ENCODE measurements at places on chromosomes 6 and 20.

DNA sequence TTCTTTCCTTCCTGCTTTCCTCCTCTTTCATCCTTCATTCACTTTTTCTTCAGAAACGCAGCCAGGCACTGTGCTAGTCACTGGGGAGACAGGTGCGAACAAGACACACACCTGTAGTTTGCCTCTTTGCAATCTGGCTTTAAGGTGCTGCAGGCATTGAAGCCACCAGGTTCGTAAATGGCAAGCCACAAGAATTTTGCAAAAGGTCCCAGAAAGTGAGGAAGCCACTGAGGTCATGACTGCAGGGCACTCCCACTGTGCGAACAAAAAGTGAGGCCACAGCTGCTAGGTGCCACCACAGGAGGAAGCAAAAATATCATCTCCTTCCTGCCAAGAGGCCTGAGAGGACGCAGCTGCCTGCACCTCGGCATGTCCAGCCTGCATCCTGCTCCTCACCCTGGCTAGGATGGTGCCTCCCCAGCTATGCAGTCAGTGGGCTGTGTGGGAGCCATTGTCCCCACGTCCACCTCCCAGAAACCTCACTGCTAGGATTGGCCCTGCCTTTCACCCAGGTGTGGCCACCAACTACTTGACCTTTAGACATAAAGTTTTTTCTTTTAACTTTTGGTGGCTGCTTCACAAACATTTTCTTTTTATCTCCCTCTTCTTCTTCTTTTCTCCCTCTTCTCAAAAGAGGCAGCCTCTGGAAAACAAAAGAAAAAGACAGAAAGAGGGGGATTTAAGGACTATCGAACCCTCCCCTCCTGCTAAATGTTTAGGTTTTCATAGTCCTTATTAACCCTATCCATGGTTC, 230.8 kb downstream of the BCAS1 start:
- DNase-seq = peak; percentile 32

- no peak for DNase-seq
Measured at GRCh38 chr20:40463171-40463570, 225.9 kb downstream of the MAFB start.

DNA sequence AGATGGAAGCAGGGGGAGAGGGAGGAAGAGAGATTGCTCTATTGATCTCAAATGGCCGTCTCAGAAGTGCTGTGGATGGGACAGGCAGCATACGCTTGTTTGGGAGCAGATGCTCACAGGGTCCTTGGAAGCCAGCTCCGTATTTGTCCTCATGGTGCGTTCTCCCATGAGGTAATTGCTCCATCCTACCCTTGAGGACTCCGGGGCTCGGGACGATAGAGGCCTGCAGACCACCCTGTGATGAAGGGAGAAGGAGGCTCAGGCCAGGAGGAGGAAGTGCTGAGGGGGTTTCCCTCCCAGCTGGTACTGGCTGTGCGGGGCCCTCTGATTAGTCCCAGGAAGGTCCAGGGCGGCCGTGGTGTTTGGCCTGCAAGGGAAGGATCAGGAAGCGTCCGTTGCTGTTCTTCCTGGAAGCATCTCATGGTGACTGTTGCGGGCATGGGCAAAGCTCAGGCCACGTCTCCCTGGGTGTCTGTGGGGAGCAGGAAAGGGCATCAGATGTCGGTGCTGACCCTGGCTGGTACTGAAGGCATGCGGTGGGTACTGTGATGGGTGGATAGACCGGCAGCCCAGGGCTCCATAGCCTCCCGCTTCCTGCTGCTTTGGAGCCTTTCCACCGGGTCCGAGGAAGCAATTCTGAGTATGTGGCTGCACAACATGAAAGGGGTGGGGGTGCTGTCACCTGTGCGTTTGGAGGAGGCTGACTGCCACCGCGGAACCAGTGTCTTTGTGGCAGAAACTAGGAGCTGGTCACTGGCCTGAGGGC, 158.3 kb downstream of the SYCP2 start:
- no peak for DNase-seq

- no peak for DNase-seq
Measured at GRCh38 chr6:108677357-108677756, 116.6 kb downstream of the FOXO3 start.

- no peak for DNase-seq
Measured at GRCh38 chr6:158744986-158745430, 74.2 kb downstream of the EZR start.

DNA sequence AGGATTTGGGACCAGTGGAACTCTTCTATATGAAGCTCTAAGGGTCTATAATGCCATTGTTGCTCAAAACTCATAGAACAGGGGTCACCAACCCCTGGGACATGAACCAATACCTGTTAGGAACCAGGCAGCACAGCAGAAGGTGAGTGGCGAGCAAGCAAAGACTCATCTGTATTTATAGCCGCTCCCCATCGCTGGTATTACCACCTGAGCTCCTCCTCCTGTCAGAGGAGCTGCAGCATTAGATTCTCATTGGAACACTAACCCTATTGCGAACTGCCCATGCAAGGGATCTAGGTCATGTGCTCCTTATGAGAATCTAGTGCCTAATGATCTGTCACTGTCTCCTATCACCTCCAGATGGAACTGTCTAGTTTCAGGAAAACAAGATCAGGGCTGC, 237.5 kb downstream of the C6orf118 start:
- DNase-seq = no peak

DNA sequence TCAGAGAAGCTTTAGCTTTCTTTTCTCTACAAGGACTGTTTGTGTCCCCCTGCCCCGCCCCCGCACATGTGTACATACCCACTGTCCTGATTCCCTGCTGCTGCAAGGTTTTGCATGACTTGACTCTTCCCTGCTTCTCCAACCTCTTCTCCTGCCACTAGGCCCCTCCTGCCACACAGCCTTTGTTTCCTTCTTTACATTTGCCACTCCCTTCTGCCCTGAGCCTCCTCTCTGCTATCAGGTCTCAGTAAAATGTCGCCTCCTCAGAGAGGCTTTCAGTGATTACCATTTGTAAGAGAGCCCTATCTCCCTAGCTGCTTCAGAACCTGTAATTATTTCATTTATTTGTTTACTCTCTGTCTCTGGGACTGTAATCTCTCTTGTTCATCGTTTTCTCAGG, 56.4 kb upstream of the VSTM2L start:
- no peak for DNase-seq

DNA sequence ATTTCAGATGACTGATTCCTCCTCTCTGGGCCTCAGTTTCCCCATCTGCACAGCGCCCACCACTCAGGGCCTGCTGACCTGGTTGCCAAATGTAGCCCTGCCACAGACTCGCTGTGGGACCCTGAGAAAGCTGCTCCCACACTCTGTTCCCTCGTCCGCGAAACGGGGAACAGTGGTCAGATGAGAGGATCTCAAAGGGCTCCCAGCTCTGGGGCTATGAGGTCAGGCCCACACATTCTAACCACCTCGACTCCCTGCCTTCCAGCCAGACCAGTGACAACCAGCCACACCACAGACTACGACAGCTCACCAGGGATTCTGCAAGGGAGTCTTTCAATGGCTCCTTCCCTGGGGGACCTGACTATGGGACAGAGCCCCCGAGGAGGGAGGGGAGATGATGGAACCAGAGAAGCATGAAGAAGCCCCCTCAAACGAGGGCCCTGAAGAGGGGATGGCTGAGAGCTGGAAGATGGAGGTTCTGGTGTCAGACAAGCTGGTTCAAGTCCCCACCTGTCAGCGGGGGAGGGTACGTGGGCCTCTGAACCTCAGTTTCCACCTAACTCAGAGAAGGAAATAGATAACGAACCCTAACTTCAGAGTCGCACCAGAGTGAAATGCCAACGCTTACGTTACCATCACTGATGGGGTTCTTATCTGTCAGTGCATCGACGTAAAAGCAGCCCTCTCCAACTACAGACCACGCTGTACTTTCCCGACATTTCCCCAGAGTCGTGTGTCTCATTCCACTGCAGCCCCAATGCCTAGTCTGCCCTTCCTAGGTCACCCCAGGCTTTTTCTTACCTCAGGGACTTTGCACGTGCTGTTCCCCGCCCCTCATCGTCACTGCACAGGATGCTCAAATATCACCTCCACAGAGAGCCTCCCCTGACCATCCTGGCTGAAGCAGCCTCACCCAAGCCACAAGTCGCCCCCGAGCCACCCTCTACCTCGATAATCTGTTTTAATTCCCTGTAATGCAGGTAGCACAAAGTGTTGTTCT, 60.5 kb downstream of the PREX1 start:
- DNase-seq = no peak

DNA sequence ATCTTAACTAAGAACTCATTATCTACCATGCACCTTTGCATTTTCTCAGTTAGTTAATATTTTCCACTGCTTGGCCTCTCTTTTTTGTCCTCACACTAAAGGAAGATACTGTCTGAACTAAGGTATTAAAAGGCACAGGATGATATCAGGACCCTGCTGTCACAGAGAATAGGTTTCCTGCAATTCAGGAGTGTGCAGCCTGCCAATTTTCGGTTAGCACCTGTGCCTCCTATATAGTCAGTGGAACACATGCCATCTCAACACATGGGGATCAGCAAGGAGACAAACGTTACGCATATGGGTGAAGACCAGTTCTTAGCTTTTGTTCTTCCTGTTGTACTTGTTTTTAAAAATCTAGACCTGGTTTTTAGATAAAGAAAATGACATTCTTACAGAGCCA, 71.0 kb downstream of the FUT9 start:
- DNase-seq = no peak
